ENCODE measurements at places on chromosomes 7 and 10. TPM values are rescaled to one million over a fixed set of nuclear protein-coding genes. Genes with fewer than 3 reads are reported as not detected.

The PDZD7 gene
- 2.0 TPM for total RNA-seq

The AOAH gene
- total RNA-seq = not detected

The MYPN gene
- not detected for total RNA-seq

The FAM20C gene
- 58.4 TPM for total RNA-seq

The ZYX gene
- total RNA-seq = 25.7 TPM

The ZNF853 gene
- total RNA-seq = 0.59 TPM

The SLC39A12 gene
- total RNA-seq = not detected

The JAKMIP3 gene
- 0.08 TPM for total RNA-seq

The FKBP6 gene
- total RNA-seq = not detected

The AFAP1L2 gene
- total RNA-seq = 0.47 TPM

The EPO gene
- not detected for total RNA-seq

The ZNF804B gene
- total RNA-seq = not detected

The CHAT gene
- not detected for total RNA-seq

The AKR1C8 gene
- not detected for total RNA-seq

The SPACDR gene
- total RNA-seq = 0.70 TPM

The HMX2 gene
- total RNA-seq = not detected

The TBX20 gene
- 13.5 TPM for total RNA-seq

The COL13A1 gene
- total RNA-seq = 4.0 TPM

The PIK3AP1 gene
- under 0.01 TPM for total RNA-seq

The TAS2R4 gene
- 0.70 TPM for total RNA-seq

The PPP1R17 gene
- total RNA-seq = not detected

The ITIH5 gene
- total RNA-seq = 0.08 TPM

The NUTM2B gene
- total RNA-seq = not detected

The BTBD16 gene
- total RNA-seq = not detected

The GSTO2 gene
- 0.47 TPM for total RNA-seq
